Cerebellum (tissue), 4 donors: ENCODE measurements at places on chromosomes 3 and 15. TPM values are rescaled to one million over a fixed set of nuclear protein-coding genes. Genes with fewer than 3 reads are reported as not detected.

- no peak for DNase-seq
Measured at GRCh38 chr3:46748170-46748569, 30.5 kb upstream of the PRSS50 start.

DNA sequence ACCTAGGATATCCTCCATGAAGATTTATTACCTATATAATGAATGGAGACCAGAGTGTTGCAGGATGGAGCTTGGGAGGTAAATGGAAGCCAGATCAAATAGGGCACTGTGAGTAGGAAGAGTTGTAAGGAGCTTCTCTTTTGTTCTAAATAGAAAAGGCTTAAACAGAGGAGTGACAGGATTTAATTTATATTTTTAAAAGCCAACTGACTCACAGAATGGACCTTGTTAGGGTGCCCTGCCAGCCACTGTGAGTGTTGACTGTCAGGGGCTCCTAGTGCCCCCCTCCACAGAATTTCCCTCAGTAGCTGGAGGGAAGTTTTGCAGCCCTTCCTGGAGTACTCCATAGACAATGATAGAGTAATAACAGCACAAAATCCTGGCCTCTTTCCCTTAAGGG is 547.5 kb downstream of the MCTP2 start:
- no peak for DNase-seq

- DNase-seq, result no peak
Measured at GRCh38 chr15:65579762-65580161, 31.2 kb downstream of the INTS14 start.

GRCh38 chr3:183437061-183437460 is 8.6 kb upstream of the MCF2L2 start:
- DNase-seq, result no peak

DNA sequence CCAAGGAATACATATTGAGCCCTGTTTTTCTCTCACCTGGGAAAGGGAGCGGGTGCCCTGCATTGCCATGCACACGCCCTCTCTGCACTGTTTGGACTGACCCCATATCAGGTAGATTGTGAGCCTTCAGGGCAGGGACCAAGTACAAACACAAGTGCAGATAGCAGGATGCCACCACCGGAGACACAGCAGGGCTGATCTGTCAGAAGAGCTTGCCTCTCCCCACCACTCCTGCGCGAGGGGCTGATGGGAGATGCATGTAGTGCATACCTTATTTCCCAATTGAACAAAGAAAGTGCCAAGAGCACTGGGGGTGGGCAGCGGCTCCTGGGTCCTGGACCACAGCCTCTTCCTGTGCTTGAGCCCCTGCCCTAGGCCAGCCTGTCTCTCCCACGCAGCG is 9.0 kb upstream of the SLCO2A1 start:
- DNase-seq, result no peak

The CCDC54 gene
- 0.54 TPM for total RNA-seq

GRCh38 chr3:6182909-6183308 is 678.0 kb upstream of the GRM7 start:
- DNase-seq, result no peak

DNA sequence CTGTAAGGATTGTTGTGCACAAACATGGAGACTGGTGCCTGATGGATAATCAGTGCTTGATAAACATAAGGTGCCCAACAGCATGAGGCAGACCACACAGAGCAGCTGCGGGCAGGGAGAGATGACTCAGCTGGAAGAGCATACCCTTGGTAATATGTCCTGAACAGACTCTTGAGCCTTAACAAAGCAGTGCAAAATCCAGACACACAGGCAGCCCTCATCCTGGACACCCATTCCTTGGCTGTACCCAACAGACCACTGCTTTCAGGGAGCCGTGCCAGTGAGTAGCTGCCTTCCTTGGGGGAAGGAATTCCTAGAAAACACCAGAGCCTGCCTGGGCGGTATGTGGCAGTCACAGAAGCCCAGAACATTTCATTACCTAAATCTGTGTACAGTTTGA is 156.2 kb downstream of the CLSTN2 start:
- DNase-seq, result no peak

GRCh38 chr15:74345051-74345450 is 22.4 kb downstream of the CYP11A1 start:
- DNase-seq, result no peak

The NRROS gene
- total RNA-seq, result 1.9 TPM

The ZBTB11 gene
- 42.8 TPM for total RNA-seq

The RAMAC gene
- total RNA-seq, result 25.2 TPM
